ENCODE measurements at places on chromosomes 12 and 14. TPM values are rescaled to one million over a fixed set of nuclear protein-coding genes. Genes with fewer than 3 reads are reported as not detected.

- DNase-seq = no peak
Observed at GRCh38 chr12:97022536-97023230, 115.6 kb downstream of the NEDD1 start.

DNA sequence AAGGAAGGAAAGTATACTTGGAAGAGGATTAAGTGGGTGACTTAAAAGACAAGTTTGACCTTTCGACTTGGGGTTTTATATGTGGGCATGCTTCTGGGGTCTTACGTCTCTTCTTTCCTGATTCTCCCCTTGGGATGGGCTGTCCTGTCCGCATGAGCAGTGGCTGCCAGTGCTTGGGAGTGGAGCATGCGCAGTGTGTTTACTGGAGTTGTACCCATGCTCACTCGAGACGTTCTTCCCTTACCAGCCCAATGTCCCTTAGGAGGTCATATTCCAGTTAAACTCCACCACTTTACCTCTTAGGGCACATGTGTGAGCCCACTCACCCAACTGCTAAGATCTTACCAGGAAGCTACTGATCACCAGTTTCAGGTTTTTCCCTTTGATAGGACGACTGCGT lies 20.0 kb upstream of the CHST11 start:
- no peak for DNase-seq

GRCh38 chr14:104510794-104511611 lies 68.6 kb upstream of the C14orf180 start:
- DNase-seq = no peak

DNA sequence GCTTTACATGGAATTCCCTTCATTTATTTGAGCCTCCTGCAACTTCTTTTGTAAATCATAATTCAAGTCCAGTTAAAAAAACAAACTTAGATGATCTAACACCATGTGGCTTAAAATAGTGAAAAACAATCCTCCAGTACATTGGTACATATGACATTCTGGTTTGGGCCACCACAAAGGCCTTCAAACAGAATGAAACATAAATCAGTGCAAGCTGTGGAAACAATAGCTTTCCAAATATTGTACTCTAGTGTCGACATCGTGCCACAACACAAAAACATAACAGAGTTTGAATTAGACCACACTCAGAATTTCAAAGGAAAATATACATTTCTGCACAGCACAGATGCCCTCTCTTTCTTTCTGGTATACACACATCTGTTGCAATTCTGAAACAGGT lies 751.3 kb downstream of the SLC6A15 start:
- DNase-seq = peak; percentile 16

DNA sequence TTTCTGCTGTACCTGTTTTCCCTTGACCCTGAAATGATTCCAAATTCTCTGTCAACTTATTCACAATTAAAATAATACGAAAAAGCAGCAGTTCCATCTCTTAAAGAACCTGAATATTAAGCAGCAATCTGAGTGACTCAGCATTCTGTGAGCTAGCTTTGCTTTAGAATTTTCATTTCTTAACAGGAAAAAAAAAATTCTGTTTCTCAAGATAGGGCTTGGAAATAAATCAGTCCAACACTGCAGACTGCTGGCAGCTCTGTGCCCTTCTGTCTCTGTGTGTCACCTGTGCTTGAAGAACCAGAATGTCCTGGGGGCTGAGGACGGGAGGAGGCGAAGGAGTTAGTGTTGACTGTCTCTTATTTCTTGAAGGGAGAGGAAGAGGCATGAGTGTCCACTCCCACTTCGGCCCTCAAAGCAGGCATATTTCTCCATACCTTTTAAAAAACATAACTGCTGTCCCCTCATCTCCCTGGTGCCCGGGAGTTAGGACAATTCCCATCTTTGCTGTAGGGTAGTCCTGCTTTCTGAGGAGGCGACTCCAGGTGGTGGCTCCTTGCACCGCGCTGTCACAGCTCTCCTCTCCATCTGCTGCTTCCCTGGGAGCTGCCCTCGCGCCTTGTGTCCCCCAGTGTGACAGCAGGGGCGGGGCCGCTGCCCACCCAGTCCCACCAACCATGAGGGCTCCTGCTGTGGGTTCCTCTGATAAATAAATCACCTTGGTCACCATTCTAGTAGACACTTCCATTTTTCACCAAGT lies 203.1 kb downstream of the CALM1 start:
- DNase-seq = no peak

DNA sequence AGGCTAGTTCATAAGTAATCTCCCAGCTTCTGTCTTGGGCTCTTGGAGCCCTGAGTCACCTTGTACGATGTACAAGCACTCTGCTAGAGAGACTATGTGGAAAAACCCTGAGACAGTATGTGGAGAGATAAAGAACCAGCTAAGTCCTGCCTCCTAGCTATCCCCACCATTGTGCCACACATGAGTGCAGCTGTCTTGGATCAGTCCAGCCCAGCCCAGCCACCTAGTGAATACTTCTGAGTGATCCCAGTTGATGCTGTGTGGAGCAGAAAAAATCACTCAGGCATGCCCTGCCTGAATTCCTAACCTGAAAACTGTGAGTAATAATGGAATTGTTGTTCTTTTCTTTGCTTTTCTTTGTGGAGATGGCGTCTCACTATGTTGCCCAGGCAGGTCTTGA lies 5.1 kb upstream of the SERPINA6 start:
- no peak for DNase-seq

DNA sequence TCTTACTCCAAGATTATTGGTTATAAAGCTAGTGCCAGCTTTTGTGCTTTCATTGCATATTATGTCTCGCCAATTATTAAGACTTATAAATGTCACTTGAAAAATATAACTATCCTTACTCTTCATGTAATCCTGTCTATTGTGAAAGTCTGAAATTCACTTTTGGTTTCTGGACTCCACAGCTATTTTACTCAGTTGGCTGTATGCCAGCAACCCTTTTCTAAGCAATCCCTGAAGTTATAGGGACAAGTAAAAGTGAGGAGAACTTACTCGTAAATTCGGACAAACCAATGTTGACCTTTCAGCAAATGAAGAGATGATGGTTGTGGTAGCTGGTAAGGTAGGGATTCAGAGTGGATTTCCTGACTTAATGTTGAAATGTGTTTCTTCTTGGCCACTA lies 196.3 kb downstream of the NPAS3 start:
- no peak for DNase-seq

- DNase-seq = no peak
Observed at GRCh38 chr12:45518291-45519235, 210.9 kb upstream of the ARID2 start.

- DNase-seq = no peak
Observed at GRCh38 chr14:97336816-97337215, 539.6 kb downstream of the VRK1 start.

RAD52 gene
- 11.2 TPM for total RNA-seq

- DNase-seq = no peak
Observed at GRCh38 chr12:68790081-68790951, 17.7 kb upstream of the MDM2 start.

CSRP2 gene
- total RNA-seq = 57.9 TPM

DNA sequence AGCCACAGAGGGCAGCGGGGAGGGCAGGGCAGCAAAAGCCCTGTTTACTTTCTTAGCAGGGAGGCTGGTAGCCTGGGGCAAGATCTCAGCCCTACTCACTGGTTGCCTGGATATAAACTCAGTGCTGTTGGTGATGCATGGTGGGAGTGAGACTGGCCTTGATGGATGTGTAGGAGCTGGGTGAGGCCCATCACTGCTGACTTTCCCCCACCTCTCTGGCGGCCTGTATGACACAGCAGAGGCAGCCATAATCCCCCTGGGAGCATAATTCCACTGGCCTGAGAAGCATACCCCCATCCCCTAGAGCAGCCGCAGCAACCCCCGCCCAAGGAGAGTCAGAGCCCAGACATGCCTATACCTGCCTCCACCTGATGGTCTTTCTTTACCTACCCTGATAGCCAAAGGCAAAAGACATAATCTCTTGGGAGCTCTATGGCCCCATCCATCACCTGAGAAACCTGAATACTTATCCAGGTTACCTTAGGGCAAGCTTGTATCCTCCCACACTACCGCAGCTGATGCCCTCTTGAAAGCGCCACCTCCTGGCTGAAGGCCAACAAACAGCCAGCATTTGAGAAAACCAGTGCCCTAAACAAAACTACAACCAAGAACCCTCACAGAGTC lies 59.3 kb downstream of the DNAI7 start:
- DNase-seq = no peak

GRCh38 chr12:25052196-25052913 lies 103.5 kb upstream of the BCAT1 start:
- no peak for DNase-seq

TRIAP1 gene
- 83.2 TPM for total RNA-seq

SAMD15 gene
- 2.1 TPM for total RNA-seq

DNA sequence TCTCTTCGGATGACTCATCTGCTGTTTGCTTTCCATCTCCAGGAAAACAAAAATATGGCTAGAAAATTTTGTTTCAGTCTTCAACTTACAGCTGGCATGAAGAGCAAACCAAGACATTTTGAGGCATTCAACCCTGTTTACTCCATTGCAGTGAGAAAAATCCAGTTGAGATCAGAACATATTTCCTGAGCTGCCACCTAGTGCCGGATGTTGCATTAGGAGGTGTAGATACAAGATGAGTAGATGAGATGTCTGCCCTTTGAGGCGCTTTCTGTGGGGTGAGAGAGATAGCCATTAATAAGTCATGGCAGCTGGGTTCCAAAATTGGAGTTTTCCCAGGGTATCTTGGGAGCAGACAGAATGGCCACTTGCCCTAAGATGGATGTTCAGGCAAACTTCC lies 171.1 kb downstream of the PRKCH start:
- DNase-seq = no peak

- DNase-seq = no peak
Observed at GRCh38 chr14:74524076-74524811, 30.7 kb downstream of the ISCA2 start.

DNA sequence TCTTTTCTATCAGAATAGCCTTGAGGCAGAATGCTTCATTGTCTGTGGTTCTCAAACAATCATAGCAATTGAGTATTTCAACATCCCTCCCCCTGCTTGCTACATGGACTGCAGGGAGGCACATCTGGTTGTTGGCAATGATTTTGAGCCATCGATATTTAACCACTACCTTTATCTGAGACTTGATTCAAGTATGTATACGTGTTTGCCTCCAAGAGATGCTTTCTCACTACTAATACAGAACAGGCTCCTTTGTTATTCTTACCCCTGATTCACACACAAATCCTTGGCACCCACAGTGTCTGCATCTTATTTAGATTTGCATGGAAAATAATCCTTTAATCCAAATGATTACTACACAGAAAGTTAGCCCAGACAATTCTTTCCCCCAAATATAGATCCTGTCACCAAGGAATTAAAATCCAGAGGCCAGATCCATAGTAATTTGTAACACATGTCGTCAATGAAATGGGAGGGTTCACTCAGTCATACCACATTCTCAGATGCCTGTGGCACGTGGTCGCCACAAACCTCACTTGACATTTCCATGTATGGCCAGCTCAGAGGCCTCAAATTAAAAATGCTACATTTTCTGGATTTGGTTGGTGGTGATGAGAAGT lies 199.3 kb downstream of the ITPR2 start:
- DNase-seq = peak; percentile 53

HOXC6 gene
- 0.27 TPM for total RNA-seq

DNA sequence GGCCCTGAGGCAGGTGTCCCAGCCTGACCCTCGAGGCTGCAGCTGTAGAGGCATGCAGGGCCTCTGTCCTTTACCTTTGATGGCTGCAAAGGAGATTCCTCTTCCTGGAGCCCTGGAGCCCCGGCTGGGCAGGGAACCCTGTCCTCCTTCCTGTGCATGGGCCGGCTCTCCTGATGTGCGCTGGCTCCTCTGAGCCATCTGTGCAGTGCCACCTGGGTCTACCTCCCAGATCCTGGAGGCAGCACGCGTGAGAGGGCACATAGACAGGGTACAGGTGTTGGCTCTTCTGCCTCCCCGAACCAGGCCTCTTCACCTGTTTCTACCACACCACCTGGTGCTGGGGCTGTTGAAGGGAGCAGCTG lies 115.1 kb downstream of the BEGAIN start:
- no peak for DNase-seq

DNA sequence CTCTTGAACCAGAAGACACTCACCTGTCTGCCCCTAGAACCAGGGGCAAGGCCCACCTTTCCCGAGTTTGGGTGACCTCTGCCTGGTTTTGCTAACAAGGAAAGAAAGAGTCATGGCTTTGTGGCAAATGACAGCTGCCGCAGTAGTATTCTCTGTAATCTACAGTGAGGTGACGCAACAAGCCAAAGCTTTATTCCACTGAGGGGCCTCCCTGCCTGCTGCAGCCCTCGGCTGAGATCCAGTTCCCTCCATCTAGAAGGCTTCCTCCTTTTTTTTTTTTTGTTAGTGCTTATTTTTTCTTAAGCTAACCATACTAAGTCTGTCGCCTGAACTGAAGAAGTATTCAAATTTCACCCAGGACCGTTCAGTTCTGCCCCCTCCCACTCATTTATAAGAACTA lies 142.3 kb upstream of the TMCC3 start:
- no peak for DNase-seq

GRCh38 chr14:56561606-56562005 lies 18.0 kb upstream of the TMEM260 start:
- no peak for DNase-seq

POTEM gene
- not detected for total RNA-seq

GRCh38 chr12:120086801-120087621 lies 29.5 kb downstream of the RAB35 start:
- peak; percentile 99 for DNase-seq

DNA sequence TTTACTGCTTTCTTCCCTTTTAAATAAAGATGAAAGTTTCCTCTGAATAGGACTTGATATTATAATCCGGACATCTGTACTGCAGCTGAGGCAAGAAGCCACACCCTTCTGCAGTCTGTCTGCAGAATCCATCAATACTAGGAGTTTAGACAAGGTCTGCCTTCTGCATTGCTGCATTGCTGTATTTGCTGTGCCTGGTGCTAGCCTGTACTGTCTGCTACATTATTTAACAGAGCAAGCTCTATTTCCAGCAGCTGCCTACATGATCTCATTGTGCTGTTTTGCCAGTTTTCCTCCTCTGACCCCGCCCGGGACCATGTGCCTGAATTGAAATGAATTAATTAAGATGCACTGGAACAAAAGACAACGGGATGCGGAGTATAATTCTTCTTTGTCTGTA lies 1.7 kb downstream of the TUBA1A start:
- DNase-seq = no peak

- DNase-seq = peak; percentile 51
Observed at GRCh38 chr14:105525861-105526775, at the start of gene TMEM121. TMEM121 (plus strand) TSS chr14:105526583; CDS start chr14:105528835, 2,252 bp downstream.

RD3L gene
- not detected for total RNA-seq

DNA sequence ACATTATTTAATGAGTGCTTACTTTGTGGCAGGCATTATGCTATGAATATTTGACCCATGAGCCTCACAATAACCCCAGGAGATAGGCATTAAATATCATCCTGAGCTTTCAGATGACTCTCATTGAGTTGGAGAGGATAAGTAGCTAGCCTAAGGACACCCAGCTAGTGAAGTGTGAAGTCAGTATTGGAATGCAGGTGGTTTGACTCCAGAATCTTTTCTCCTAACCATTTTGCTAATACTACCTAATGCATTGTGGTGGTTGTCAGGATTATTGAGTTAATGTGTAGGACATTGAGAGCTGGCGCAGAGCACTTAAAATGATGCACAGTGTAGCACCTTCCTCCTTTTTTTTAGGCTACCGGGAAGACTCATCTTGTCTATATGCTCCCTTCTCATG lies 3.8 kb upstream of the CDKL1 start:
- no peak for DNase-seq

Measured in H4 (cell line).